ENCODE measurements at places on chromosomes 4 and X.

DNA sequence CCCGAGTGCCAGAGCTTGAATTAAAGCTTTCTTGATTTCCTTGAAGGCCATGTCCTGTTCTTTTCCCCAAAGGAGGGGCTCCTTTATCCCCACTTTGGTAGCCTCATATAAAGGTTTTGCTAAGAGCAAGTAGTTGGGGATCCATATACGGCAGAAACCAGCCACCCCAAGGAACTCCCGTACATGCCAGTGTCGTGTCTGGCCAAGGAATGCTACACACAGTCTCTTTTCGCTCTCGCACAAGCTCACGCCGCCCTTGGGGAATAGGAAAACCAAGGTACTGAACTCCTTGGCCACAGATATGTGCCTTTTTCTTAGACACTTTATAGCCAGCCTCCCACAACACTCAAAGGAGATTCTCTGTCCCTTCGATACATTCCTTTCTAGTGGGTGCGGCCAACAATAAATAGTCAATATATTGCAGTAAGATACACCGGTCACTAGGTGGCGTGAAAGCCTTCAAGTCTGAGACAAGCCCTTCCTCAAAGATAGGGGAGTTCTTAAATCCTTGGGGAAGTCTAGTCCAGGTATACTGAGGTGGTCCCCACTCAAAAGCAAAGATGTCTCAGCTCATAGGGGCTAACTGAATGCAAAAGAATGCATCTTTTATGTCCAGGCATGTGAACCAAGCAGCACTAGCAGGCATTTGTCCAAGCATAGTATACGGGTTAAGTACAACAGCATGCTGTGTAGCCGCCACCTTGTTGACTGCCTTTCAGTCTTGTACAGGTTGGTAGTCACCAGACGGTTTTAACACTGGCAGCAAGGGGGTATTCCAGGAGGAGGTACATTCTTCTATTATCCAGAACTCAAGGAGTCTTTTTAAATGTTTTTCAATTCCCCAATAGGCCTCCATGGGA lies 57.8 kb upstream of the XAGE1B start:
- no peak for DNase-seq

- no peak for DNase-seq
These were observed 21.8 kb upstream of the AREG start for GRCh38 chr4:74423104-74423503.

DNA sequence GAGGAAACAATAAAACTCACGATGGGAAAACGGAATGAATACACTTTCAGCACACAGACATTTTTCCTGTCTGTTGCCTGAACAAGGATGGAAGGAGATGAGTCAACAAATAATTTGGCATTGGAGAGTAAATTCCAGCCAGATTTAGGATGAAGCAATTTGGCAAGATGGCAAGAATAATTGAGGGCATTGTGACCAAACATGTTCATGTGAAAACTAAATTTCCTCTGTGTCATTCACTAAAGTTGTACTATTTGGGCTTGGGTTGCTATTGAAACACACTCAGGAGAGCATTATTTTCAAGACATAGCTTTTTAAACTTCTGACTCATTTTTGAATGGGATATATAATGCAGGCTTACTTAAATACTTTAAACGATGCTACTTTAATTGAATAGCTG lies 1614.4 kb downstream of the PCDH19 start:
- DNase-seq: no peak

GRCh38 chr4:168646001-168646768 lies 149.3 kb downstream of the PALLD start:
- DNase-seq: no peak

DNA sequence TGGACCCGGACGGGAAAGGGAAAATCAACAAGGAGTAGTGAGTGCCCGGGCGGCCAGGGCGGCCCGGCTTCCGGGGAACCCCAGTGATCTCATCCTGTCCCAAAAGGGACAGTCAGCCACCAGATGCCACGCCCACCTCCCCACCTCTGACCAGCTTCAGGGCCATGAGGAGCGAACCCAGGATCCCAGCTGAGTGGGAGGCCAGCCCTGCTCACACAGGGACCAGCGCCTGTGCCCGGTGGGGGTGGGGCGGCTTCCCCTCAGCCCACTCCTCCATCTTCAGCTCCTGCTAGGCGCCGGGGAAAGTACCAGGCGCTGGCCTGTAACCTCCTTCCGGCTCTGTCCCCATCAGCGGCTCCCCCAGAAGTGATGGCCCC lies 6.2 kb downstream of the MYL5 start:
- no peak for DNase-seq

GRCh38 chr4:81923140-81923539 lies 450.7 kb downstream of the HNRNPD start:
- no peak for DNase-seq

GRCh38 chr4:173494013-173494970 lies 35.7 kb downstream of the HAND2 start:
- DNase-seq: no peak

DNA sequence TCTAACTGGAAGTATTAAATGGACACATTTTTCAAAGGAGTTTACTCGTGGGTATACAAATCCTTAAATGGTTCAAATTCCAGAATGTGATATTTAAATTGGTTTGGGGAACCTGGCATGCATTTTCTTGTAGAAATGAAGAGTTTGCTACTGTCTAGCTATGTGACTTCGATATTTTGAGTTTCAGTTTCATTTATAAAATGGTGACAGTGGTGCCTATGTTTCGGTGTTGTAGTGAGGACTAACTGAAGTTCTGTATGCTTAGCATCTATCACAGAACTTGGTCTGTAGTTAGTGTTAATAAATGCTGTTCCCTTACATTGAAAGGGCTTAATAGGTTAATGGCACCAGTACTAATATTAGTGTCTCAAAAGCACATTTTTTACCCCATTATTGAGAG lies 29.4 kb downstream of the TRPC5 start:
- no peak for DNase-seq

DNA sequence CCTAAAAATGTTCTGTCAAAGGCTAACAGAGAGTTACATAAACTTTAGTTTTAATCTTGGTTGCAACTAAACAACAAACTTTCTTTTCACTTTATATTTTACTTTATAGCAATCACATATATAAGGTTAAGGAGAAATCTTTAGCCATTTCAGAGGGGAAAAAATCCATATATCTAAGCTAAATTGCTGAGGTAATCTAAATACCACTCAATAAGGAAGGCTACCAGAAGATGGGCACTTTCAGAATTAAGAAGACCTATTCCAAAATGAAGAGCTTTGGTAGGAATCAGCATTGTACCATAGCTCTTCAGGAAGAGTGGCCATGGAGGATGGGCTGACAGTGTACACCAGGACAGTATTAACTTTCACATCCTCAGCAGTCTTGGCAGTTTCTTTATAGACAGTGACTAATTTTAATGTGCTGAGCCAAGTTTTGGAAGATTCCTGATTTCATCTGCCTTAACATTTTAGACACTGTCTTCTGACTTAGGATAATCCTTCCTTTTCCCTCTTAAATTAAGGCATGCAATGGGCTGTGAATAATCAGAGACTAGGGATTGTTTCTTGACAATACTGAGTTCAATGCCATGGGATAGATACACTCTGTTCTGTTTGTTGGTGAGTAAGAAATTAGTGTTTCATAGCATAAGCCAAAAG lies 7.1 kb downstream of the FAT4 start:
- no peak for DNase-seq

GRCh38 chr4:95638920-95639501 lies 90.2 kb upstream of the UNC5C start:
- no peak for DNase-seq

GRCh38 chrX:15233416-15234015 lies 36.4 kb downstream of the ASB9 start:
- no peak for DNase-seq

Data from stimulated activated CD4-positive, alpha-beta T cell treated with anti-CD3 and anti-CD28 coated beads, Interleukin-15, amount 100 ng/mL, for 1 hour (primary cell).